Cerebellar cortex (tissue), 1 donor: ENCODE measurements at places on chromosomes 11 and 22.

- DNase-seq, result no peak
These were observed 338.6 kb downstream of the SHANK2 start for GRCh38 chr11:70913715-70914231.

- DNase-seq, result no peak
These were observed 226.8 kb downstream of the AASDHPPT start for GRCh38 chr11:106304274-106304673.

- no peak for DNase-seq
These were observed 219.1 kb upstream of the CCDC179 start for GRCh38 chr11:23079382-23079813.

DNA sequence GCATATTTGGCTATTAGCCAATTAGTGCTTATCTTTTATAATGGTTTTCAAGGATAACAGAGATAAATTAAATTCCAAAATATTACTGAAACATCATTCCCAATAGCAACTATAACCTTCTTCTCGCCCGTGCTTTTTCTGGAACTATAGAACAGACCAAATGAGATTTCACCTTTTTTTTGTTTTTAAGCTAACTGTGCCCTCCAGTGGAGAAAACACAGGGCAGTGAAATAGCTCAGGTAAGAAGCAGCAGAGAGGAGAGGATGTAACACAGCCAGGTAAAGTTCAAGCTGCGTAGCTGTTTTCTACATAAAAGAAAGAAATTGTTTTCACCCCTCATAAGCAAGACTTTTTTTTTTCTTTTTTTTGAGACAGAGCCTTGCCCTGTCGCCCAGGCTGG lies 28.2 kb downstream of the HSD17B12 start:
- peak; percentile 43 for DNase-seq

GRCh38 chr11:114612686-114613085 lies 17.1 kb upstream of the NXPE4 start:
- DNase-seq, result no peak
